ENCODE measurements at places on chromosomes 7 and 10.

GRCh38 chr7:130369110-130369711 is 11.1 kb upstream of the CPA1 start:
- DNase-seq, result no peak

- no peak for DNase-seq
These were observed 115.8 kb downstream of the TMEM130 start for GRCh38 chr7:98753989-98754479.

DNA sequence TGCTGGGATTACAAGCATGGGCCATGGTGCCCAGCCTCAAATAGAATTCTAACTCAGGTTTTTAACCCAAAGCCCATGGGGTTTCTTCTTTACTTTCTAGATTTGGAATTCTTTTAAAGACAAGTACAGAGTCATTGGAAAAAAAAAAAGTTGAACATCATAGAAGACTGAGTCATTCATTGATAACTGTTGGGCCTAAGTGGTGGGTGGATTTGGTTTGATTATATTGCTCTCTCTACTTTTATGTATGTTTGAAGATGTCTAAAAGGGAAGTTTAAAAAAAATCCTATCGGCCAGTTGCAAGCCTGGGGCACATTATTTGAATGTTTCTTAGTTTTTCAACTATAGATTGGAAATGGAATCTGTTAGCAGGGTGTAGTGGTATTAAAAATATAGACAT is 49.7 kb downstream of the INPP5F start:
- DNase-seq, result no peak

DNA sequence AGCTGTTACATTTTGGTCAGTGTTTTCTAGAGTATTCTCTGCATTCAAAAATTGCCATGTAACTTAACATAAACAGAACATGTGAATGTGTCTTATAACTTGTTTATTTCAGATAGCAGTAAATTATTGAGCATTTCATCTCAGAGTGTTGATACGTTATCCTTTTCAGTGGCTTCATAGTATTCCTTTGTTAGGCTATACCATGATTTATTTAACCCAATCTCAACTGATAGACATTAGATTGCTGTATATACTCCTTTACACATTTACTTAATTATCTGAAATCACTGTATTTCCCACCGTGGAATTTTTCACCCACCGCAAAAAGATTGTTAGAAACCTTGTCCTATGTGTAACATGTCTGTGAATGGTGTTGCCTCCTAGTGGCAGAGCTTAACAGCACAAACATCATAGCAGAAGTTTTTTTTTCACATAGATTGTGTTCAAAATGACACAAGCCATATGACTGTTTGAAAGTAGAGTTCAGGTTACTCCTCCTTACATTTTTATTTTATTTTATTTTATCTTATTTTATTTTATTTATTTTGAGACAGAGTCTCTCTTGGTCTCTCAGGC is 21.4 kb downstream of the SLF2 start:
- DNase-seq, result no peak

- no peak for DNase-seq
These were observed 56.8 kb downstream of the JAZF1 start for GRCh38 chr7:28123752-28124151.

- no peak for DNase-seq
These were observed 2.4 kb upstream of the MEOX2 start for GRCh38 chr7:15688911-15689310.

GRCh38 chr7:142460402-142461117 is 202.7 kb upstream of the PRSS58 start:
- DNase-seq, result no peak

GRCh38 chr7:75914169-75914654 is 743 bp upstream of the POR start:
- no peak for DNase-seq

DNA sequence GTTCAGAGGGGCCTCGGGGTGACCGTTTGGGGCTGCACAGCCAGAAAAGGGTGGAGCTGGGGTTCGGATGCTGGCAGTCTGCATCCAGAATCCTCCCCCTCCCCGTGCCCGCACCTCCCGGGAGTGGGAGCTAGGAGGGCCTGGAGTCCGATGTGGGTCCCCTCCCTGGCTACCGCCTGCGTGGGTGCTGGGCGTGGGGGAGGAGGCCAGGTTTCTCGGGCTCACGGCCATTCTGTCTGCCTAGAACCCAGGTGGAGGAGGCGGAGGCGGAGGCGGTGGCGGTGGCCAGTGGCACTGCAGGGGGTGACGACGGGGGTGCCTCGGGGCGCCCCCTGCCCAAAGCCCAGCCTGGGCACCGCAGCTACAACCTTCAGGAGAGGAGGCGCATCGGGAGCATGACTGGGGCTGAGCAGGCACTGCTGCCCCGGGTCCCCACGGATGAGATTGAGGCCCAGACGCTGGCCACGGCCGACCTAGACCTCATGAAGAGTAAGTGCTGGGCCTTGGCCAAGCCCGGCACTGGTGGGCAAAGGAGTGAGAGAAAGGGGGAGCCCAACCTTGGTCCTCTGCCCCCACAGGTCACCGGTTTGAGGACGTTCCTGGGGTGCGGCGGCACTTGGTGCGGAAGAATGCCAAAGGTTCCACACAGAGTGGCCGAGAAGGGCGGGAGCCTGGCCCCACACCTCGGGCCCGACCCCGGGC is 7.0 kb downstream of the SLC4A2 start:
- DNase-seq, result no peak

Measured in activated CD4-positive, alpha-beta T cell treated with anti-CD3 and anti-CD28 coated beads for 4 hours (primary cell).